ENCODE measurements at places on chromosomes 1 and 21. TPM values are rescaled to one million over a fixed set of nuclear protein-coding genes. Genes with fewer than 3 reads are reported as not detected.

SMPDL3B gene
- 0.93 TPM for polyA plus RNA-seq

GPR153 gene
- 7.7 TPM for polyA plus RNA-seq

DNA sequence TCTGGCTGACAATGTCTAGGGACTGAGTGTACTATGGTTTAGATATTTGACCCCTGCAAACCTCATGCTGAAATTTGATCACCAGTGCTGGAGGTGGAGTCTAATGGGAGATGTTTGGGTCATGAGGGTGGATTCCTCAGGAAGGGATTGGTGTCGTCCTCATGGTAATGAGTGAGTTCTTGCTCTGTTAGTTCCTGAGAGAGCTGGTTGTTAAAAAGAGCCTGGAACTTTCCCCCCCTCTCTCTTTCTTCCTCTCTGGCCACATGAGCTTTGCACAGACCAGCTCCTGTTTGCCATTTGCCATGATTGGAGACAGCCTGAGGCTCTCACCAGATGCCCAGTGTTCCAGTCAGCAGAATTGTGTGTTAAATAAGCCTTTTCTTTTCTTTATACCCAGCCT is 36.6 kb upstream of the CNIH3 start:
- no peak for DNase-seq

- DNase-seq: no peak
Observed at GRCh38 chr1:84348759-84349158, 47.3 kb downstream of the SAMD13 start.

DNA sequence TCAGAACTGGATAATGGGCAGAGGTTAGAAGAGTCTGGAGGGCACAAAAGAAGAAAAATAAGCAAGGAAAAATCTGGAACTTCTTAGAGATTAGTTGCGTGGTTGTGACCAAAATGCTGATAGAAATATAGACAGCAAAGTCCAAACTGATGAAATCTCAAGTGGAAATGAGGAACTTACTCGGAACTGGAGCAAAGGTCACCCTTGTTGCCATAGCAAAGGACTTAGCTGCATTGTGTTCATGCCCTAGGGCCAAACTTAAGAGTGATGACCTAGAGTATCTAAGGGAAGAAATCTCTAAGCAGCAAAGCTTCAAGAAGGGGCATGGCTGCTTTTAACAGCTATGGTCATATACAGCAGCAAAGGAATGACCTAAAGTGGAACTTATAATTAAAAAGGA is 180.0 kb downstream of the TTLL7 start:
- DNase-seq: no peak

DNA sequence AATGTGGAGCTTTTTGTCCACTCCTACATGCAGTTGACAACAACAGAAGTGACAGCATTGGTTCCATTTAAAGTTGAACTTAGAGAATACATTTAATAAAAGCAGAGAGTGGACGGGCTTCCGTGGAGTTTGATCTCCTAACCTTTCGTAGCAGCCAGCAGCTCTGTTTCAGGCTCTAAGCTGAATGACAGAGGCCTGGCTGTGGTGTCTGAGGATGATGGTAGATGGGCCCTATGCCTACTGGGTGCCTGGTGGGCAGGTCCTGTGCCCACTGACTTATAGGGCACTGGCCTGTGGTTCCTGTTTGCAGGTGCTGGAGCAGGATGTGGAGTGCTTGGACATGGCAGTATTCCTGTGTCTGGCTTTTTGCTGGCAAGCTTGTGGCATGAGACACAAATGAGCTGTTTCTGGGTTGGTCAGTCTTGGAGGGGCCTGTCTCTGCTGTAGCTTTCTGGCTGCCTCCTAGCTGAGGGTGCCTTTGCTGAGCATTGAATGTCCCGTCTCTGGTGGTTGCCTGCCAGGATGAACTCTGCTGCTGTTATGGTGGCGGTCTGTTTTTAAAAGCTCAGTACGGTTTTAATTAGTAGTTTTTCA is 54.6 kb downstream of the PRDM2 start:
- no peak for DNase-seq

DNA sequence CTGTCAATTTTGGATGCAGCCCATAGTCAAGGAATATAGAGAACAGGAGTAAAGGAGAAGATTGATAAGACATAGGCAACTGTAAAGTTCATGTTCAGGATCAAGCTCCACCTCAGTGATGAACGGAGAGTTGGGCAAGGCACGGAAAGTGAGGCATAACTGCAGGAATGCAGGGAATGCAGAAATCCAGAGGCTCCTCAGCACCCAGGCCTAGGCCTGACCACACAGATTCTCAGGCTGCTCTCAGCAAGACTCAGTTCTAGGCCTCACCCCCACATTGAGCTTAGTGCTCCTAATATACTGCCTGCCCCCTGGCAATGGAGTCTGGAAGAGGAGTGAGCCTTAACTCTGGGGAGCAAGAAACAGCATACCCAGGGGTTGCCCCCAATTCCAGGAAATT is 36.3 kb upstream of the S1PR1 start:
- DNase-seq: no peak

- DNase-seq: no peak
Observed at GRCh38 chr1:37795340-37796125, 1.9 kb downstream of the MANEAL start.

ERICH3 gene
- polyA plus RNA-seq: 0.73 TPM

DNA sequence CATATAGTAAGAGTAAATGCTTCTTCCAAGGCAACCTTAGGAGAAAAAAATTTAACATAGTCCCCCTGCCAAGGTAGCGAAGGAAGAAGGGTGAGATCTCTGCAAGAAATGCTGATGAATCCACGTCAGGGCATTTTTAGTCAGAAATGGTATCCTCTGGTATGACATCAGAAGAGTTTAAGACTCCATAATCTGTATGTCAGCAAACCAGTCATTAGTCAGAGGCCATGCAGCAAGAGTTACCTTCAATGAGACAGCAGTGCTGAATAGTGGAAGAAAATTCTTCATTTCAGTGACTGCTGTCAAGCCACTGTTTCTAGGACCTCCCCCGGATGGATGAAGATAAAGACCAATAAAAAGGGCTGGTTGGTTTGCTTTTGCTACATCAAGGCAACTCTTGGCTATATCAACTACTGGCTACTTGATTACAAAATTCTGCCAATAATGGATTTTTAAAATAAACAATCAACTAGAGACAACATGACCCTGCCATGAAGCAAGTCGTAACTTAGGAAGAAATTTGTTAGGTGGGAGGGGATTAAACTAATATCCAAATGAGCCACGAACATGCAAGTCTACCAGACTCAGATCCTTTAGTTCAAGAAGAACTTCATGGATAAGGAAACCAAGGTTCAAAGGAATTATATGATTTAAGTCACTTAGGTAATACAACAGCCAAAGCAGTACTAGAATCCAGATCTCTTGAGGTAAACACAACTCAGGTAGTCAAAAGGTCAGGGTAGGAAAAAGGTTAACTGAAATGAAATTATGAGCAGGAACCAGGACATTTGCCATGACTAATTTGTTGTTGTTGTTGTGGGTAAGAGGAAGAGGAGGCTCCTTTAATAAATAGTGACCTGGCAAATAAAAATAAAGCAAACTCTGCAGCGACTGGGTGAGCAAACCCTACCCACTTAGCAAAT is 25.6 kb upstream of the GUCA2A start:
- DNase-seq: no peak

DNA sequence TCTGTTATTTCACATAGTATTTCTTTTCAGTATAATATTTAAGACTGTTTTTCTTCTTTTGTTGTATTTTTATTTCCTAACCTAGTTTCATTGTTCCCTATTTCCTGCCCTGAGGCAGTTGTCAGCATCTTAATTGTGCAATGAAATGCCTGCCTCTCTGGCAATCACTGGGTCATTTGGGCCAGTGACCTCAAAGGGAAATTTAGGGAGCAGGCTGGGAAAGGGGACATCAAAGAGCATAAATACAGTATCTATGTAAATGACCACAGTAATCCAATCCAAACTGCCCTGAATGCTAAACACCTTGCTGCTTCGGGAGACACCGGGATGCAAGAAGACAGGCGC is 147.8 kb downstream of the TLR5 start:
- DNase-seq: no peak

DNA sequence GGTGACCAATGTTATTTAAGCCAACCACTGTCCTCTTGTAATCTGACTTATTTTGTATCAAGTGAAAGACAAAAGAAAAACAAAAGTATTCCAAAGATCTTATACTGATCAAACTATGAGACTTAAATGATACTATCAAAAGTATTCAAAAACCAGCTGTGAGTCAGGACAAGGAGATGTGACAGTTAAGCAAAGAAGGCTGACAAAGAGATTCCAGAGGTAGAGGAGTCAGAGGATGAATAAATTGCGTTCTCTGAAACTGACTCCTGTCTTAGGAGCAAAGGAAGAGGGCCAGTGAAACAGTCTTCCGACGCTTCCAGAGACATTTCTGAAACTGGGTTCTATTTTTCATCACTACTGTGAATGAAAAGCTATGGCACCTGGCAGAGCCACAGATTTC is 20.9 kb downstream of the TMEM50B start:
- DNase-seq: no peak

NES gene
- 144 TPM for polyA plus RNA-seq

DNA sequence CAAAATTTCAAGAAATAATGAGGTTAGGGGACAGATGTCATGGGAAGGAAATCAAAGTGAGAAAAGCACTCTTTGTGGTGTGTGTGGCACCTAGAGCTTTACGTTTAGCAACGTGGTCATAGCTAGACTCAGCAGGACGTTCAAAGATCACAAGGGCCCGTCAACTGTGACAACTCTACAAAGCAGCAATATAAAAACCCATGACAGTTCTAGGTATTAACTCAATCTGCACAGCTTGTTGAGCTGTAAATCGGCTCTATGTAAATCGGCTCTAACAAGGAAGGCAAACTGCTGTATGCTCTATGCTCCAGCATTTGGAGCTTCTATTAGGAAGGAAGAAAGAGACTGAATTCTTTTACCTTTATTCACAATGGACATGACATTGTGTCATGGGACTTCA is 64.8 kb downstream of the TP53BP2 start:
- no peak for DNase-seq

DNA sequence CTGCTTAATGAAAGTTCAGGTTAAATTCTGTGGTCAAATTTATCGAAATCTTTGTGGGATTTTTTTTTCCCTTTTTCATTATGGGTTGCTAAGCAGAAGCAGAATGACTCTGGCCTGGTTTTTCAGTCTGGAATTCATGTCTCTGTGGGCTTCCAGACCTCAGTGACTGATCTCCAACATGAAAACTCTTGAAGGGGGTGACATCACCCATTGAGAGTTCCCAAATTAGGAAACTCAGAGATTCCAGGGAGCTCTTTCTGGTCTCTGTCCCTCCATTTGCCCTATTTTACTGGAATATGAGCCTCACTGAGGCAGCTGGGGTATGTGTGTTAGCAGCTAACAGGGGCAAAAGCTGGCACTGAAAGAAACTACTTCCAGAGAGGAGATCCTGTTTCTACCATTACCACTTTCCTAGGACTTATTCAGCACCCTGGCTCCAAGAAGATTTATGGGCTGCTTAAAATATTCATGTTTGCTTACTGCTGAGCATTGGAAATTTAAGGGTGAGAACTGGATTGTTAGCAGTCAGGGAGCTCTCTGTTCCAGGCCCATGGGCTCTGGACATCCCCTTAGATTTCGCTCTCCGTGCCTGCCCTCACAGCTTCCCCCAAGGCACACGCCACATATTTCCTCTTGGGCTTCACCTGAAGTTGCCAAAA is 203.4 kb upstream of the SPAG17 start:
- DNase-seq: no peak

- DNase-seq: no peak
Observed at GRCh38 chr1:178037510-178038253, 56.2 kb upstream of the RASAL2 start.

- no peak for DNase-seq
Observed at GRCh38 chr1:237901299-237901934, 10.7 kb upstream of the ZP4 start.

GRCh38 chr1:183723571-183723970 is 70.5 kb upstream of the APOBEC4 start:
- DNase-seq: no peak

KCNN3 gene
- 3.0 TPM for polyA plus RNA-seq

- DNase-seq: no peak
Observed at GRCh38 chr1:26991310-26992116, 2.0 kb upstream of the TRNP1 start.

GRCh38 chr1:44780583-44781121 is 5.3 kb downstream of the RPS8 start:
- DNase-seq: no peak

DNA sequence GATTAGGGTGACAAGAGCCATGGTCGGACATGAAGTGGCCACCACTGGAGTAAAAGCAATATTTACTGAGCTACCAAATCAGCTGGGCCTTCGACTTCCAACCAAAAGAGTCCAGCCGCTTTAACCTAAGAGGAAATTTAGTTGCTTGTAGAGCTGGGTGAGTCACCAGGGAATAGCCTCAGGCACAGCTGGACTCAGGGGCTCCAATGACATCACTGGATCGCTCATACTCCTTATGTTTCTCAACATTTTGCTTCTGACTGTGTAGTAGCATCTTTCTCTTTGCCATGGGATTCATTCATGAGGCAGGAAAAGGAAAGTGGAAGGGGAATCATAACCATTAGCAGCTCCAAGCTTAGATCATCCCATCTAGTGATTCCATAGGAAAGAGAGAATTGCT is 664.4 kb downstream of the MATN1 start:
- no peak for DNase-seq

GRCh38 chr1:162635418-162635817 is 3.2 kb downstream of the DDR2 start:
- DNase-seq: no peak

GRCh38 chr1:244173769-244174168 is 122.7 kb downstream of the ZBTB18 start:
- no peak for DNase-seq

DOP1B gene
- 8.2 TPM for polyA plus RNA-seq

GRCh38 chr1:10866321-10867093 is 70.1 kb upstream of the CASZ1 start:
- DNase-seq: no peak

GRCh38 chr1:96361271-96361856 is 360.2 kb upstream of the PTBP2 start:
- no peak for DNase-seq

PLEKHA6 gene
- 46.3 TPM for polyA plus RNA-seq

GRCh38 chr1:25805863-25806225 is 5.9 kb downstream of the SELENON start:
- no peak for DNase-seq

AIRE gene
- polyA plus RNA-seq: 0.03 TPM

DNA sequence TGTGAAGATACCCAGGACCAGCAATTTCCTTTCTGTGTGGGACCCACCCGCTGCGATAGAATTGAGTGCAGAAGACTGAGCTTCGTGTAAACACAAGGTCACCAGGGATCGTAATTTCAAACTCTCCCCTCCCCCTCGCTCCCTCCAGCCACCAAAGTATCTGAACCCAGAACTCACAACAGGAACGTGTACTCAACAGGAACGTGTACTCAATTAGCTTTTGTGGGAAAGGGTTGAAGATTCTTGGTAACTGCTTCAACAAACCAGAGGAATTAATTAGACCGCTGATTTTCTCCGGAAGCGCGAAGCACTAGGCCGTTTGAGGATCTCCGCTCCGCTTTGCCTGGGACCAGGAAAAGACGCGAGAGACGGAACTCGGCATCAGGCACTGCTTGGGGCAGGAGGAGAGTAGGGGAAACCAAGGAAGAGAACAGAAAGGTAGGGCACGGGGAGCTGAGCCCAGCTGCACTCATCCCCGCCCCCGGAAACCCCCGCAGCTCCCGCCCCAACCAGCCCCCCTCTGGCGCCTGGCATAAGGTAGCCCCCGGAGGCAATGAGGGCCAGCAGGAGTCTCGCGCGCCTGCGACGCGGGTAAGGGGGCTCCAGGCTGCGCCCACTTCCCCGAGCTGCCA is 453 bp downstream of the DRAM2 start:
- peak; percentile 46 for DNase-seq

Measured in left renal pelvis (tissue), 4 donors.